ENCODE measurements at places on chromosomes 4 and X. TPM values are rescaled to one million over a fixed set of nuclear protein-coding genes. Genes with fewer than 3 reads are reported as not detected.

Gene ARSJ
- polyA plus RNA-seq = not detected

GRCh38 chr4:22824091-22824490 lies 131.4 kb downstream of the GBA3 start:
- no peaks in the 10 kb centered on the region for H3K27me3 ChIP-seq
- H3K4me3 ChIP-seq = no peak overlapping the region
- H3K27ac ChIP-seq = no peak overlapping the region
- H3K36me3 ChIP-seq = no peaks in the 10 kb centered on the region
- DNase-seq = no peak

DNA sequence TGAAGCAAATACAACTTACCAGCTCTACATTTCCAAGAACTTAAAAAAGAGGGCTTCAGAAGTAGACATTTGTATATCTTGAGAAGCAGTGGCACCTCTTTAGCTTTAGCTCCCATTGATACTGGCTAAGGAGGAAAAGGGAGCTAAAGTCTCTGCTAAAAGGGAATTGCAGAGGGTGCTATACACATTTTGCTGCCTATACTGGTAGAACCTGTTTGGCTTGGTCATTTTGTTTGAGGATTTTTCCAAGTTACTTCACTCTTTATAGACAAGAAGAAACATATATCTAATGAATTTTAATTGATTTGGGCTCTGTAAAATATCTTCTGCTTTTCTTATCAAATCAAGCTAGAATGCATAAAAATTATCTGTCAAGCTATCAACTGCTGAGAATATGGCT lies 11.8 kb downstream of the PAPSS1 start:
- peaks cover 11% of the 10 kb centered on the region for H3K4me1 ChIP-seq
- DNase-seq = no peak
- peaks cover 17% of the 10 kb centered on the region for H3K36me3 ChIP-seq

- peak overlapping the region; percentile 50 for H3K27ac ChIP-seq
- DNase-seq = no peak
- peak overlapping the region; percentile 82 for H3K4me3 ChIP-seq
- H3K4me1 ChIP-seq = peaks cover 21% of the 10 kb centered on the region
- no peaks in the 10 kb centered on the region for H3K36me3 ChIP-seq
These were observed 1.8 kb downstream of the FLNA start for GRCh38 chrX:154372612-154373022.

Gene SFRP2
- not detected for polyA plus RNA-seq

- H3K27me3 ChIP-seq = no peaks in the 10 kb centered on the region
- no peaks in the 10 kb centered on the region for H3K36me3 ChIP-seq
- peaks cover 35% of the 10 kb centered on the region for H3K4me1 ChIP-seq
- H3K27ac ChIP-seq = no peak overlapping the region
- DNase-seq = no peak
These were observed 2.6 kb downstream of the UVSSA start for GRCh38 chr4:1349359-1350168.

GRCh38 chrX:133214301-133214700 lies 3.9 kb downstream of the TFDP3 start:
- no peaks in the 10 kb centered on the region for H3K4me1 ChIP-seq
- no peak for DNase-seq
- no peak overlapping the region for H3K27ac ChIP-seq
- no peaks in the 10 kb centered on the region for H3K27me3 ChIP-seq
- H3K36me3 ChIP-seq = no peaks in the 10 kb centered on the region

- H3K27me3 ChIP-seq = no peaks in the 10 kb centered on the region
- no peak for DNase-seq
- no peak overlapping the region for H3K4me3 ChIP-seq
- H3K27ac ChIP-seq = no peak overlapping the region
These were observed 2371.8 kb downstream of the PCDH7 start for GRCh38 chr4:33091961-33092360.

- H3K4me3 ChIP-seq = no peak overlapping the region
- DNase-seq = no peak
- no peaks in the 10 kb centered on the region for H3K27me3 ChIP-seq
- no peak overlapping the region for H3K27ac ChIP-seq
- H3K4me1 ChIP-seq = no peaks in the 10 kb centered on the region
- H3K36me3 ChIP-seq = no peaks in the 10 kb centered on the region
These were observed 173.8 kb downstream of the ADGRL3 start for GRCh38 chr4:61373901-61374440.

GRCh38 chr4:169200361-169201030 lies 70.3 kb downstream of the SH3RF1 start:
- H3K4me1 ChIP-seq = no peaks in the 10 kb centered on the region
- no peak for DNase-seq
- no peaks in the 10 kb centered on the region for H3K36me3 ChIP-seq
- no peaks in the 10 kb centered on the region for H3K27me3 ChIP-seq
- H3K27ac ChIP-seq = no peak overlapping the region

GRCh38 chr4:140612357-140612756 lies 43.6 kb upstream of the UCP1 start:
- H3K4me3 ChIP-seq = no peak overlapping the region
- H3K27ac ChIP-seq = no peak overlapping the region
- no peaks in the 10 kb centered on the region for H3K36me3 ChIP-seq
- peaks cover 8% of the 10 kb centered on the region for H3K27me3 ChIP-seq
- peaks cover 4% of the 10 kb centered on the region for H3K4me1 ChIP-seq

DNA sequence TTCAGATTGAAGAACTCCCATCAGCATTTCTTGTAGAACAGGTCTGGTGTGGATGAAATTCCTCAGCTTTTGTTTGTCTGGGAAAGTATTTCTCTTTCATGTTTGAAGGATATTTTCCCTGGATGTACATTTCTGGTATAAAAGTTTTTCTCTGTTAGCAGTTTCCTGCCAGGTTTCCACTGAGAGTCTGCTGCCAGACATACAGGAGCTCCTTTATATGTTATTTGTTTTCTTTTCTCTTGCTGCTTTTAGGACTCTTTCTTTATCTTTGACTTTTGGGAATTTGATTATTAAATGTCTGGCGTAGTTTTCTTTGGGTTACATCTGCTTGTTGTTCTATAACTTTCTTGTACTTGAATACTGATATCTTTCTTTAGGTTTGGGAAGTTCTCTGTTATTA lies 486.5 kb downstream of the ARAP2 start:
- H3K36me3 ChIP-seq = no peaks in the 10 kb centered on the region
- H3K4me1 ChIP-seq = no peaks in the 10 kb centered on the region
- no peak overlapping the region for H3K4me3 ChIP-seq
- H3K27me3 ChIP-seq = no peaks in the 10 kb centered on the region

DNA sequence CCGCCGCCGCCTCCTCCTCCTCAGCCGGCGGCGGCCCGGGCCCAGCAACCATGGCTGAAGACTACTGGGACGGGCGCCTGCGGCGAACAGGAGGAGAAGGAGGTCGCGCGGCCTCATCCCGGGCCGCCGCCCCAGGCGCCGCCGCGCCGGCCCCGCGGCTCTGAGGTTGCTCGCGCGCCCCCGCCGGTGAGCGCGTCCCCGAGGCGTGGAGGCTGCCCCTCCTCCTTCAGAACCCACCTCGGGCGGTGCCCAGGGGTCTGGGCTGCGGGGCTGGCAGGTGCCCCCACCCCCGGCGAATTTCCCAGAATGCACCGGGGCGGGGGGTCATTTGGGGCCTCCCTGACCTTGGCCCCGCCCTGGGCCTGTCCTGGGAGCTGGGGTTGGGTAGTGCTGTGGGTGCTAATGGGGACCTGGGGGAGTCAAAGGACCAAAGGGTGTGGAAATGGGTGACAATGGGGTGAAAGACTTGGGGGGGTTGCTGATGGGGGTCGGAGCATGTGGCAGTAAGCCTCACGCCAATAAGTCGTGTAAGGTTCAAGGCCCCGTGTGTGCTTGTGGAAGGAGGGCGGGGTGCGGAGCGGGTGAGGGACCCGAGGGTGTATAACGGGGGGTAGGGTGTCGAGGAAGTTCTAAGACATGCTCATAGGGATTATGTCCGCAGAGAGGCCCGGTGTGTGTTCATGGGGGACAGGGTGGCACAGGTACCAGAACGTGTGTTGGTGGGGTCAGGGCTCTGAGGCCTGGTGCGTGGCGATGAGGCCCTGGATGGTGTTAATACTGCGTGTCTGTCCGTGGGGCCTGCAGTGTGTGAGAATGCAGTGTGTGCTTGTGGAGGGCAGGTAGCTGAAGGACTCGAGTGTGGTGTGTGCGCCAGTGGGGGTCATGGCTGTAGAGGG lies 687 bp downstream of the CDK16 start:
- H3K27me3 ChIP-seq = no peaks in the 10 kb centered on the region
- peak overlapping the region; percentile 96 for H3K27ac ChIP-seq
- peaks cover 49% of the 10 kb centered on the region for H3K4me1 ChIP-seq
- H3K4me3 ChIP-seq = peak overlapping the region; percentile 97
- peak; percentile 50 for DNase-seq
- peaks cover 30% of the 10 kb centered on the region for H3K36me3 ChIP-seq

Gene XPNPEP2
- not detected for polyA plus RNA-seq

Gene HPGD
- polyA plus RNA-seq = not detected

Gene CCNB3
- 0.07 TPM for polyA plus RNA-seq

Gene FAT1
- polyA plus RNA-seq = not detected

GRCh38 chr4:169854090-169854489 lies 96.3 kb upstream of the HPF1 start:
- no peaks in the 10 kb centered on the region for H3K36me3 ChIP-seq
- DNase-seq = no peak
- H3K4me3 ChIP-seq = no peak overlapping the region
- H3K27me3 ChIP-seq = peaks cover 12% of the 10 kb centered on the region
- no peaks in the 10 kb centered on the region for H3K4me1 ChIP-seq
- H3K27ac ChIP-seq = no peak overlapping the region

Gene FGF13
- polyA plus RNA-seq = not detected

DNA sequence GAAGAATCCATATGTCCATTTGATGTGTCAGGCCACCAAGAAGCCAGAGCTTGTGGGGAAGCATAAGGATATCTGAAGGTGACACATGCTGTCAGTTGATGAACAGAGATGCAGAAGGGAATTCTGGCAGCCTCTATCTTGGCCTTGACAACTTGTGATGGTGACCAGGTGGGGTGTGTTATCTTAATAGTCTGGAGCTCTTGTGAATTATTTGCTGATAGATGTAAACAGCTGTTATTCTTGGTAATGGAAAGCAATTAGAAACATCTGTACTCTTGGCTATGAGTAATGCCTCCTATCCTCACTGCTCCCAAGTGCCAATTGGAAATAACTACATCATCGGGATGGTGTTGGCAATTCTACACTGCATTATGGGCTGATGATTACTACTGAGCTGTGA lies 51.9 kb downstream of the NAA11 start:
- no peaks in the 10 kb centered on the region for H3K27me3 ChIP-seq
- H3K4me1 ChIP-seq = no peaks in the 10 kb centered on the region
- H3K36me3 ChIP-seq = no peaks in the 10 kb centered on the region
- H3K4me3 ChIP-seq = no peak overlapping the region
- H3K27ac ChIP-seq = no peak overlapping the region

DNA sequence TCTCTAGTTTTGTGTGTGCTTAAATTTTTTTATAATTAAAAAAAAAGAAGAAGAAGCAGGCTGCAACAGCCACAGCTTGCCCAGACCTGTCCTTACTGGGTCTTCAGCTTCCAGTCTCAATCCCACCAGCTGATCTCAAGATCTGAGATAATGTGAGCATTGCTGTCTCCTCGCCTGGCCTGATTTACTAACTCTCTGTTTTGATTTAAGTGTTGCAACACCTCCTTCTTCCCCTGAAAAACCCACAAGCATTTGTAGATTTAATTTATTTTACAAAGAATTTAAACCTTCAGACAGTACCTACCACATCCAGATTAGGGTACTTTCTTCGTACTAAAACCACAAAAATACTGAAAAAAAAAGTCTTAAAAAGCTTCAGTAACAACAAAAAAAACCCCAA lies 38.0 kb downstream of the FAM241A start:
- H3K27ac ChIP-seq = no peak overlapping the region
- H3K4me1 ChIP-seq = no peaks in the 10 kb centered on the region

- no peak overlapping the region for H3K27ac ChIP-seq
- no peak overlapping the region for H3K4me3 ChIP-seq
- no peaks in the 10 kb centered on the region for H3K4me1 ChIP-seq
- no peak for DNase-seq
These were observed 1886.4 kb upstream of the AGA start for GRCh38 chr4:179328627-179329026.

Gene MAGEC2
- not detected for polyA plus RNA-seq

Gene ZIC3
- polyA plus RNA-seq = not detected

DNA sequence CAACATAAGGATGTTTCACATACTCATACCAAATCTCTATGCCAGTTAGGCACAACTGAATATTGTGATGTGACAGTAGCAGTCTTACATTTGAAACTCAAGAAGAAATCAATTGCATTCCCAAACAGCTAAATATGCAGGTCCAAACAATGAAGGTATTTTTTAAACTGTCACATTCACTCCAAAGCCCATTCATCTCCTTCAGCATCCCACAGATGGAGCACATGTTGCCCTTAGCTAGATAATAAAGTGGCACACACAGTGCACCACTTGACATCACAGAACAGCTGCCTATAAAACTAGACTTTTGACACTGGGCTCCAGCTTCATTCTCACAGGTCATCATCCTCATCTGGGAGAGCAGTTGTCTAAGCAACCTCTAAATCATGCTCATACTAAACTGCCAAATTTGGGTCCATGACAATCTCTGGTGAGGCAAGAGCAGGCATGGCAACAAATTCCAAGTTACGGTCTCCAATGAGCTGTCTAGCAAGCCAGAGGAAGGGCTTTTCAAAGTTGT lies 26.2 kb upstream of the ARHGEF6 start:
- no peak for DNase-seq
- H3K27ac ChIP-seq = no peak overlapping the region
- no peaks in the 10 kb centered on the region for H3K4me1 ChIP-seq
- no peak overlapping the region for H3K4me3 ChIP-seq
- H3K27me3 ChIP-seq = no peaks in the 10 kb centered on the region

Gene SPINK2
- 47.3 TPM for polyA plus RNA-seq

- H3K4me3 ChIP-seq = no peak overlapping the region
- no peaks in the 10 kb centered on the region for H3K36me3 ChIP-seq
- no peaks in the 10 kb centered on the region for H3K27me3 ChIP-seq
These were observed 59.9 kb downstream of the PROM1 start for GRCh38 chr4:16023776-16024408.

DNA sequence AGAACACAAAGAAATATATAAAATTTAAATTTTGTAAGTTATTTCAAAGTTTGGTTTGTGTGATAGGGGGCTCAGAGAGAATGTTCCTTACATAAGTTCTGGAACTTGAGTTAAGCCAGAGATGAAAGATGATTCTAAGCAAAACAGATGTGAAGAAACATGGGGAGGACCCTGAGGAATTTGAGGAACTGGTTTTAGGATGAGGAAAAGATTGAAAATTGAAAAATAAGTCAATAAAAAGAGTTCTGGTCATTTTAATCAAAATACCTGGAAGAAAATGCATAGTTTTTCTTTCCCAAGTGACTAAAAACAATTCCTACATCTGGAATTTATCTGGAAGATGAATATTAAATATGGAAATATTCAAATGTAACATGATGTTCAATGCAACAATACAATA lies 37.4 kb downstream of the HELQ start:
- H3K27me3 ChIP-seq = no peaks in the 10 kb centered on the region
- H3K4me1 ChIP-seq = peaks cover 3% of the 10 kb centered on the region
- no peak for DNase-seq
- H3K36me3 ChIP-seq = peaks cover 21% of the 10 kb centered on the region
- H3K27ac ChIP-seq = no peak overlapping the region

Gene IL2RG
- polyA plus RNA-seq = 818 TPM

Gene POLN
- 0.69 TPM for polyA plus RNA-seq

GRCh38 chr4:80806472-80806871 lies 224.0 kb upstream of the BMP3 start:
- no peak overlapping the region for H3K4me3 ChIP-seq
- DNase-seq = no peak
- no peaks in the 10 kb centered on the region for H3K4me1 ChIP-seq
- no peak overlapping the region for H3K27ac ChIP-seq

- no peaks in the 10 kb centered on the region for H3K4me1 ChIP-seq
- no peak overlapping the region for H3K4me3 ChIP-seq
- no peak overlapping the region for H3K27ac ChIP-seq
- peaks cover 7% of the 10 kb centered on the region for H3K36me3 ChIP-seq
These were observed 102.5 kb downstream of the POLA1 start for GRCh38 chrX:24796204-24796603.
